NCI-H1417 (cell line): ENCODE measurements at places on chromosomes 1 and 21.

- DNase-seq: no peak
These were observed 30.9 kb downstream of the PDE9A start for GRCh38 chr21:42684109-42684916.

- DNase-seq: no peak
These were observed 62.6 kb downstream of the VPS26C start for GRCh38 chr21:37204580-37204979.

GRCh38 chr1:200279810-200280411, 129.9 kb downstream of the ZNF281 start:
- DNase-seq: no peak

- no peak for DNase-seq
These were observed 31.0 kb downstream of the SUSD4 start for GRCh38 chr1:223332997-223333396.

GRCh38 chr21:29443411-29444010, 144.8 kb downstream of the BACH1 start:
- no peak for DNase-seq

DNA sequence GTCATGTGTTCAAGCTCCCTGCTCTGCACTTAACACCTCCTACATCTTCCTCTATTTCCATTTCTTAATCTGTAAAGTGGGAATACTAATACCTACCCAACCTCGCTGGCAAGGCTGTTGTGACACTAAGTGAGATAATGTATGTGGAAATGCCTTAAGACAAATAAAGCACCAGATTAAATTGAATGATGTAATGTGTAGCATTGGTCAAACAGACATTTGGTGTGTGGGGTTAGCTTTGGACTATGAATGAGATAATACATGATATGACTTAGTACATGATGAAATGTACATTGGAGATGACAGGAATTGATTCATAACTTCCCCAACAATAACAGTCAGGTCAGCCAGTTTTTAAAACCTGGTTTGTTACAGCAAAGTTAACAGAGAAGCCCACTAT, 5.2 kb downstream of the AMPD1 start:
- no peak for DNase-seq

GRCh38 chr1:101175466-101175865, 61.4 kb upstream of the S1PR1 start:
- DNase-seq: no peak

DNA sequence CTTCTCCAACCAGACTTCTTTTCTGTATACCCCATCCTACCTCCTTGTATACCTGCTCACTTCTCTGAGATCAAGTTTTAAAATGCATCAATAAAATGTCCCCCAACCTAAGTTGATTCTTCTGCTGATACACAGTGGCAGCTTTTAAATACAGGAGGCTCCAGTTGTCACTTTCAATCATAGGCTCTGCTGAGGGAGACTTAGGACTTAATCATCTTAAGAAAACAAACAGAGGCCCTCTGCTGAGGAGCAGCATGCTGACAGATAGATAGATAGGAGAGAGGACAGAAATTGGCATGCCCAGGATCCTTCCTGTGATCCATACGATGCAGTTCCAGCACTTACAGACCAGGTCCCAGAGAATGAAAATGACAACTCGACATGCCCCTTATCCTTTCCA, 311.0 kb upstream of the PROX1 start:
- DNase-seq: no peak

GRCh38 chr1:184210031-184210430, 158.5 kb downstream of the TSEN15 start:
- DNase-seq: no peak

- DNase-seq: peak; percentile 37
These were observed 2.0 kb downstream of the HNRNPR start for GRCh38 chr1:23341931-23342692.

DNA sequence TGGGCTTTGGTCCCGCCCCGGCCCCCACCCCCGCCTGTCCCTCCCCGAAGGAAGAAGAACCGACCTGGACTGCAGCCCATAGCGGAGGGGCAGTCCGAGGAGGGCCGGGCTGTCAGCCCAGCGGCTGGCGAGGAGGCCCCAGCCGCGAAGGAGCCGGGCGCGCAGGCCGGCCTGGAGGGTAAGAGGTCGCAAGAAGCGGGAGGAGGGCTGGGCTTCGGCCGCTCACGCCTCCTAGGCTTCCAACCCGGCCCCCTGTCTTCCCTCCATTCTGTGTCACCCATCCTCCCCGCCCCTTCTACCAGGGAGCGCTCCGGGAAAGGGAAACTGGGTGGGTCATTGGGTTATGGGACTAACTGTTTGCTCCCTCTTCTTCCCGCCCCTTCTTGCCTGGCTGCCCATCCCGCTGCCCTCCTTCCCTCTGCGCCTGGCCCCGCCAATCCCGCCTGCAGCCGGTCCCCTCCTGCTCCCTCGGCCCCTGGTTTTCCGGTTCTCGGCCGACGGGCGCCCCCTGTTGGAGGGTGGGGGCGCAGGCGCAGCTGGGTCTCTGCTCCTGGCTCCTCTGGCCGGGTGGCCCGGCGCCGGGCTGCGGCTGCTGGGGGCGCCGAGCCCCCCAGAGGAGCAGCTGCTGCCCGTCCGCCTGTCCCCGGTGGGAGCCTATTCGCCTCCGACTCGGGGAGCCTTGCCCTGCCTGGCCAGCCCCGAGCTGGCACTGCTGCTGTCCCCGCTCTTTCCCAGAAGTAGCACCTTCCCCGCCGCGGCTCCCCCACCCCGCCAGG, 2.4 kb downstream of the RUSC1 start:
- peak; percentile 95 for DNase-seq

GRCh38 chr1:168138134-168138533, 1.4 kb upstream of the GPR161 start:
- no peak for DNase-seq

- DNase-seq: no peak
These were observed 100.6 kb downstream of the NR5A2 start for GRCh38 chr1:200128081-200128480.

DNA sequence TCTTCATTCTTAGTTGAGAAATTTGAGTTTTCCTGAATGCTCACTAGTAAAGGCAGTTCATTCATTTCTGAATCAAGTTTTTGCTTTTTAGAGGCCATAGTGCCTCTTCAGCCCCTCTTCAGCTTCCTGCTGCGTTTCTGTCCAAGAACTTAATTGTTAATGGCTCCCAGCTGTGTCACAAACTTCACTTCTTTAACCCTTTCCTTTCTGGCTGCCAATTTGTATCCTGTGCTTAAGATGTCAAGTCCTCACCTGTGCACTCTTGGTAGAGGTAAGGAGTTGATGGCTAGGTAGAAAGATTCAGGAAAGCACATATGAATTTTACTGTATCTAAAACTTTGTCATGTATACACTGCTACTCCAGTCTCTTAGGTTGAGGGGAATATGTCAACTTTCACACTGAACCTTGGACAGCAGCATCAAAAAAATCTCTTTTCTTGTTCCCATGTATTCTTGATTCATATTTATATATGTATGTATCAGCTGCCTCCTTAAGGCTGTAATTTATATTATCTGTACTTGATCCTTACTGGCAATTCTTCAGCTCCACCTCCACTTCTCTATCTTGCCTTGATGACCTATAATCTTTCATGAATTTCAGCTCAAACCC, 612.8 kb downstream of the LMO4 start:
- DNase-seq: peak; percentile 27

DNA sequence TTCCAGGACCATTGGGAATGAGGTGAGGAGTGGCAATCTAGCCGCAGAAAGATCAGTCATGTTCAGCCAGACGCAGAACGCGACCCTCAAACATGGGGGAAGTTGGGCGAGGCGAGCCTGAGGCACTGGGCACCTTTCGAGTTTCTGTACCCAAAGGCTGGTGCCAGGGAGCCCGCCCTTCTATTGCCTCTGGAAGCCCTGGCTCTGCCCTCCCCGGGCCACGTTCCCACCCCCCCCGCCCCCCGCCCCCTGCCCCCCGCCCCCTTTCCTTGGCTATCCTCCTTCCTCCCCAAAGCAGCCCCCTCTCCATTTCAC, 2.2 kb upstream of the ZBTB7B start:
- DNase-seq: peak; percentile 65

DNA sequence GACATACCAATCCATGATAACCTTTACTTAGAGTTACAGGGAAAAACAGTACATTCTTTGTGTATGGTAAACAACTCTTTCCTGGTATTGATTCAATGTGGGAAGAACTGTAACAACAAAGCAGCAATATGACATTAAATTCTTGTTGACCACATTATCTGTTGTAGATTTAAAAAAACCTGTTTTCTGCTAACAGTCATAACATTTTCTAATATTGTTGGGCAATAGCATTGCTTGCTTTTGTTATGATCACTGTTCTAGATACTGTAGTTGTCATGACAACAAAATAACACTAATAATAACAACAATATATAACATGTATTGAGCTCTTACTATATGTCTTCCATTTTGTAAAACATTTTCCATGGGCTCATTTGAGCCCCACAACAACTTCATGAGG, 54.2 kb downstream of the PDE4B start:
- DNase-seq: no peak

GRCh38 chr21:38982096-38982495, 176.4 kb downstream of the ETS2 start:
- no peak for DNase-seq

- no peak for DNase-seq
These were observed 113.7 kb downstream of the ZSCAN20 start for GRCh38 chr1:33586106-33586505.

- DNase-seq: no peak
These were observed 29.7 kb downstream of the AJAP1 start for GRCh38 chr1:4684136-4684535.

GRCh38 chr1:18719786-18720451, 89.3 kb downstream of the PAX7 start:
- no peak for DNase-seq

DNA sequence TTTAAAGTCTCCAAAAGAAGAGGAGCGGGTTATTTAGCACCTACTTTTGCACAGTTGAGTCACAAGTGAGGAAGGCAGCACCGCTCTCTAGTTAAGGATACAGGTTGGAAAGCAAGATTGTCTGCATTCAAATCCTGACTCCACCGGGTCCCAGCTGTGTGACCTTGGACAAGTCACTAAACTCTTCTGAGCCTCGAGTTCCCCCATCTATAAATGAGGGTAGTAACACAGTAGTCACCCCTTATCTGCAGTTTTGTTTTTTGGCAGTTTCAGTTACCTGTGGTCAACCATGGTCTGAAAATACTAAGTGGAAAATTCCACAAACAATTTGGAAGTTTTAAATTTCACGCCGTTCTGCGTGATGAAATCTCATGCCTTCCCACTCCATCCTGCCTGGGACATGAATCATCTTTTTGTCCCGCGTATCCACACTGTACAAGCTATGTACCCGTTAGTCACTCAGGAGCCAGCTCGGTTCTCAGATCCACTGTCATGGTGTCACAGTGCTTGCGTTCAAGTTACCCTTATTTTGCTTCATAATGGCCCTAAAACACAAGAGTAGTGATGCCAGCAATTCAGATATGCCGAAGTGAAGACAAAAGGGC, 49.4 kb downstream of the CAPZB start:
- DNase-seq: no peak

- DNase-seq: no peak
These were observed 43.7 kb upstream of the PTGFR start for GRCh38 chr1:78447086-78447485.

DNA sequence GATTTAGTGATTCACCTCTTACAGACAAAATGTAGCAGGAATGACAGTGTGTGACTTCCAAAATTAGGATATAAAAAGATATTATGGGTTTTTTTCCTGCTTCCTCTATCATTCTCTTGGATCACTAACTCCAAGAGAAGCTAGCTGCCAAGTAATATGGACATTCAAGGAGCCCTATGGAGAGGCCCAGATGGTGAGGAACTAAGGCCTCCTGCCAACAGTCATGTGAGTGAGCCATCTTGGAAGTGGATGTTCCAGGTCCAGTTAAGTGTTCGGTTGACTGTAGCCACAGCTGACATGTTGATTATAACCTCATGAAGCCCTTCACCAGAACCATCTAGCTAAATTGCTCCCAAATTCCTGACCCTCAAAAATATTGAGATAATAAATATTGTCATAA, 38.8 kb downstream of the CD160 start:
- DNase-seq: no peak

- no peak for DNase-seq
These were observed 272.2 kb downstream of the VAV3 start for GRCh38 chr1:107692580-107693345.

GRCh38 chr1:234593771-234594504, 16.0 kb downstream of the IRF2BP2 start:
- DNase-seq: no peak

GRCh38 chr1:66791621-66792610, 9.2 kb downstream of the INSL5 start:
- DNase-seq: no peak

GRCh38 chr21:31577271-31577670, 82.2 kb upstream of the SOD1 start:
- DNase-seq: no peak

GRCh38 chr1:235917267-235917811, 50.6 kb upstream of the LYST start:
- DNase-seq: peak; percentile 22

GRCh38 chr1:56355422-56355821, 223.9 kb downstream of the PLPP3 start:
- no peak for DNase-seq

- DNase-seq: no peak
These were observed 35.9 kb upstream of the ZFP69B start for GRCh38 chr1:40414331-40414730.
